ENCODE measurements at places on chromosomes 12 and 14.
A peak's percentile ranks its signal among the peaks of the same experiment; 100 is the strongest.

DNA sequence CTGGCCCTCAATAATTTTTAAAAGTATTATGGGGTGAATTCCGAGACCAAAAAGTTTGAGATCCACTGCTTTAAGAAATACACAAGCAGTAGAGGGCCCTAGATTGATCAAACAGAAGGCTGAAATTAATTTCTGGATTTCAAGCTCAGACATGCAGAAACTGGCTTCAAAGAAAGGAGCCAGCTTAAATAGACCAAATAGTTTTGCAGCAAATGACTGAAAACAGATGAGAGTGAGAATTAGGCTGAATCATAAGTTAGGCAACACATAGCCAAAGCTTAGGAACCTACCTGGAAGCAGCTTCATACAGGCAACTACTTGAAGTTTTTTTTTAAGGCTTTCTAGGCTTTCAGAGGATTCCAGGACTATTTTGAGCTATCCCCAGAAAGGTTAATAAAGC is 12.4 kb downstream of the ATF7 start:
- no peak for DNase-seq

- no peak for DNase-seq
Observed at GRCh38 chr14:94612174-94612573, at the start of gene SERPINA3. TSS of gene SERPINA3 (plus strand) at chr14:94612391. CDS start at chr14:94614442, 2,051 bp downstream.

GRCh38 chr12:104306943-104307654 is 3.6 kb downstream of the EID3 start:
- DNase-seq, result no peak

- DNase-seq, result no peak
Observed at GRCh38 chr14:43338713-43339112, 1168.4 kb downstream of the FSCB start.

DNA sequence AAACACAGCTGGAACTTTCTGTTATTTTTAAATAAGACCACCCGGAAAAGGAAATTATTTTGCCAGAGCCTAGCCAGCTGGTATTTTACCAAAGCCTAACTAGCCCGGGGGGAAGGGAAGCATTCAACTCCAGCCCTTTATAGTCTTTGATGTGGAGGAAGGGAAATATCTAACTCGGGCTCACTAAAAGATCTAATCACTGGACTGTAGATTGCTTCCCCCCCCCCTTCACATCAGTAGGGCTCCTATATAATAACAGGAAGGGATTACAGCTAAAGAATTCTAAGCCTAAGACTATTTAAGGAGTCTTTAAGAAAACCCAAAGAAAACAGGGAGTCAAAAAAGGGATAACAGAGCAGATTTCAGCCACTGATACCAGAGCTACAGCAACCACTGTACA is 431.1 kb downstream of the KCNH5 start:
- DNase-seq, result no peak

DNA sequence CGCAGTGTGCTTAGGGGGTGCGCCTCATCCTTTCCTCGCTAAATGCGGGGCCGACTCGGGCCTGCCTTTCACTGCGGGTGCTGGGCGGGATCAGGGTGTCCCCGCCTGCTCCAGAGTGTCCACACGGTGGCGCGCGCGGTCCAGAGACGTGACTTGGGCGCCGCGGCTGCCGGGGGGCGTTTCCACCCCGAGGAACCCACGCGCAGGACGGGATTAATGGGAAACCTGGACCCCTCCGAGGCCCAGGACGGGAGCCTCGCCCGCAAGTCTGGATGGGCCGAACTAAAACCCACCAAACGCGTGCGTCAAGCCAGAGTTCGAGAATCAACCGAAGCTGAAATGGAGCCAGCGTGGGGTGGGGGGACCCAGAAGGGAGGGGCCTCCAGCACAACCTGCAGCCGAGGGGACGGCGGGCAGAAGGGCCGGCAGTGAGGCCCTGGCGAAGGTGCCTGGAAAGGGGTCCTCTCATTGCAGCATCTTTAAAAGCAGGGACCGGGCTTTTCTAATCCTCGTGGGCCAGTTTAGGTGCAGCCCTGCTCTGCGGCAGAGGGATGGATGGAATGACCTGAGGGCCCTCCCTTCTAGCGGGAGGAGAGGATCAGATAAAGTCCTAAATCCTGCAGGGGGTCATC is 93.3 kb downstream of the NINJ2 start:
- DNase-seq, result peak; percentile 89

All from suppressor macrophage treated with lipopolysaccharide for 4 hours (primary cell).